ENCODE measurements at places on chromosomes 5 and 9. TPM values are rescaled to one million over a fixed set of nuclear protein-coding genes. Genes with fewer than 3 reads are reported as not detected.
A peak's percentile ranks its signal among the peaks of the same experiment; 100 is the strongest.

Gene SLC45A2
- total RNA-seq, result 1.6 TPM

GRCh38 chr9:126457175-126457547, 130.5 kb downstream of the MVB12B start:
- DNase-seq, result no peak

GRCh38 chr9:110183208-110184145, 24.5 kb downstream of the C9orf152 start:
- DNase-seq, result peak; percentile 81

DNA sequence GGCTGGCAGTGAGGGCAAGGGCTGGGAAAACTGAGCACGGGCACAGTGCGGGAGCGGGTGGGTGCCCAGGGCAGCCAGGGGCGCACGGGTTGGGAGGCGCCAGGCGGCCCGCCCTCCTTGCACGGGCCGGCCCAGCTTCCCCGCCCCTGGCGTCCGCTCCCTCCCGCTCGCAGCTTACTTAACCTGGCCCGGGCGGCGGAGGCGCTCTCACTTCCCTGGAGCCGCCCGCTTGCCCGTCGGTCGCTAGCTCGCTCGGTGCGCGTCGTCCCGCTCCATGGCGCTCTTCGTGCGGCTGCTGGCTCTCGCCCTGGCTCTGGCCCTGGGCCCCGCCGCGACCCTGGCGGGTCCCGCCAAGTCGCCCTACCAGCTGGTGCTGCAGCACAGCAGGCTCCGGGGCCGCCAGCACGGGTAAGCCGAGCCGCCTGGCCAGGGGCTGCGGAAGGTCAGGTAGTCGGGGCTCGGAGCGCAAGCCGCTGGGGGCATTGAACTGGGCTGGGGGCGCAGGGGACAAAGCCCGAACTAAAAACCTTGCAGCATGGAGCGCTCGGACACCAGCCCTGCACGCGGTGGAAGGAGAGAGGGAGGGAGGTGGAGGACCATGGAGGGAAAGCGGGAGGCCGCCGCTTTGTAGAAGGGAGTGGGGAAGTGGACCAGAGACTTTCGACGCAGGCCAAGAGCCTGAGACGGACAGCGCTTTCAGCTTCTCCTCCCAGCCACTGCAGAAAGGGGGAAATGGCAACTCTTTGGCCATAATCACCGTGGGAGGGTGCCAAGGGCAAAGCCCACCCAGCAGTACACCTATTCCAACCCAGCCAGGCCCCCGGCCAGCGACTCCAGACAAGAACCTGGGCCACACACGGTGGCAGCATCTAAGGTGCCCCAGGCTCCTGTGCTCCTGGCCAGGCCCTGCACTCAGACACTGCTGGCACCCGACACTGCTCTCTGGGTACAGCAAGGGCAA, at the start of gene TGFBI:
TSS of gene TGFBI (plus strand) at position 207 of the 961 bp plus-strand sequence. CDS start at position 275, 68 bp downstream.
- peak; percentile 63 for DNase-seq

- peak; percentile 38 for DNase-seq
These were observed 1.2 kb downstream of the G3BP1 start for GRCh38 chr5:151772846-151773561.

Gene SPINK6
- not detected for total RNA-seq
